Hepatocyte (in vitro differentiated cells): ENCODE measurements at places on chromosomes 16 and 17.

- DNase-seq = peak; percentile 92
Measured at GRCh38 chr17:76014100-76014924, 12.8 kb downstream of the EVPL start.

DNA sequence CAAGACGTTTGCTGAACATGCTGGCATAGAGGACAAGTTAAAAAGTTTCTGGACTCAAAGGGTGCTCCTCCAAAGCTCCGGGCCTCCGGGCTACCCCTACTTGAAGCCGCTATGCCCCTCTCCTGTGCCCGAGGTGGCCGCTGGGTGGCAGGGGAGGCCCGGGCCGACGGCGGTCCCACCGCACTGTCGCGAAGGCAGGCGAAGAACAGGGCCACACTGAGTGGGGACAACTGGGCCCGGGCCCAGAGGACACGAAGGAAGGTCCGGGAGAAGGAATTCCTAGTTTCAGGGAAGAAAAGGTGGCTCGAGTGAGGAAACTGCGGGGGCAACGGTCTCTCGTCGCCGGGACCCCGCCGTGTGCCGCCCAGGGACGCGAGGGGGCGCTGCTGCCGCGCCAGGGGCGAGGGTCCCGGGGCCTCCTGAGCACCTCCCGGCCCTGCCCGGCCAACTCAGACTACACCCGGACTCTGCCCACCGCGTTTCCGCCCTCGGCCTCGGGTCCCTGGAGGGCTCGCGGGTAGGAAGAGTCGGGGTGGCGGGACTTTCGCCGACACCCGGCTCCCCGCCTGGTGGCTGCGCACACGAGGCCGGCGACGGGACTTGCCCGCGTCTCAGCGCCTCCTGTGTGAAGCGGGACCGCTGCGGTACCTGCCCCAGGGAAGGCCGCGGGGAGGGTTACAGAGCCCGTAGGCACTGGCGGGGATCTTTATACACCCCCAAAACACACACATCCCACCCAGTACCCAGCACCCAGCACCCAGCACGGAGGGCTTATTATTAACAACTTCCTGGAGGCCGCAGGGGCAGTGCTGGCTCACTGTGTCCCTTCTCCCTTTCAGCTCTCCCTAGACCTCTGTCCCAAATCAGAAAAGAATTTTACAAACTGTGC lies 772 bp upstream of the CHCT1 start:
- peak; percentile 80 for DNase-seq

DNA sequence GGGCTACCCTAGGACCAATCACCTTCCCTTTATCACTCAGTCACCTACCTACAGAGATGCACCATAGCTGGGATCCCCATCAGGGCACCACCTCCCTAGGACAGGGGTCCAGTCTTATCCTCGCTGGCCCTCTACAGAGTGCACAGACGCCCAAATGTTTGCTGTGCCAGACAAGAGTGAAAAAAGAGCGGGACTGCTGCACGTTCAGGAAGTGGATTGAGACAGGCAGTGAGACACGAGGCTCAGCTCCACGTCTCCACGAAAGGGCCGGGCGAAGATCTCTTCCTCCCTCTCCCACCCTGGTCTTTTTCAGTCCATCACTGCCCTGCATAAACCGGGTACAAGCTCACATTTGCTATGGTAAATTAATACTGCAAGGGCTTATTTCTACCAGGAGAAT lies 95.5 kb downstream of the ZFHX3 start:
- DNase-seq = no peak

GRCh38 chr17:61645920-61646319 lies 54.9 kb upstream of the NACA2 start:
- DNase-seq = no peak

DNA sequence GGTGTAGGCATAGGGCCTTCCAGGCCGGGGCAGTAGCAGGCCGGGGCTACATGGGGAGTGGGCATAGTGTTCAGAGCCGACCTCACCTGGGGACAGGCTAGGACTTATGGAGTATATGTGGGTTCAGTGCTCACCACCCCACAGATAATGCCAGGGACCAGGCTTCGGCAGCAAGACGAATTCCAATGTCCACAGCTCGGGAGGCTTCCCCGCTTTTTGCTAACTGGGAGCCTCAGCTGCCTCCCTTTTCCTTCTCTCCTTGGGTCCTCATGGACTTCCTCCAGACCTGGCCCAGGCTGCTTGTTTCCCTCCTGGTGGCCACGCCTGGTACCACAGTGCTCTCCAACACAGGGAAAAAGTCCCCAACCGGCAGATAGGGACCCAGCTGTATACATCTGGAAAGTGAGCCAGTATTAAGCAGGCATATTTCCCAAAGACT lies 20.1 kb upstream of the SLC46A1 start:
- DNase-seq = no peak

DNA sequence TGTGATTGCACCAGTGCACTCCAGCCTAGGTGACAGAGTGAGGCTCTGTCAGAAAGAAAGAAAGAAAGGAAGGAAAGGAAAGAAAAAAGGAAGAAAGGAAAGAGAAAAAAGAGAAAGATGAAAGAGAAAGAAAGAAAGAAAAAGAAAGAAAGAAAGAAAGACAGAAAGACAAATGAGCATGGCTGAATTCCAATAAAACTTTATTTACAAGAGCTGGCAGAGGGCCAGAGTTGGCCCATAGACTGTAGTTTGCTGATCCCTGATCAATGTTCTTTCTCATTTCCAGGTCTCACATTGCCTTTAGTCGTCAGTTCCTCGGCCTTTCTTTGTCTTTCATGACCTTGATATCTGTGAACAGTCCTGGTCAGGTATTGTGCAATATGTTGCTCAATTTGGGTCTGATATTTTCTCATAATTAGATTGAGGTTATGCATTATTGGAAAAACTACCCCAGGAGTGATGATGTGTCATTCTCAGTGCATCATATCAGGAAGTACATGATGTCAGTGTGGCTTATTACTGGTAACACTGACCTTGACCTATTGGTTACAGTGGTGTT lies 68.5 kb upstream of the MED9 start:
- no peak for DNase-seq

DNA sequence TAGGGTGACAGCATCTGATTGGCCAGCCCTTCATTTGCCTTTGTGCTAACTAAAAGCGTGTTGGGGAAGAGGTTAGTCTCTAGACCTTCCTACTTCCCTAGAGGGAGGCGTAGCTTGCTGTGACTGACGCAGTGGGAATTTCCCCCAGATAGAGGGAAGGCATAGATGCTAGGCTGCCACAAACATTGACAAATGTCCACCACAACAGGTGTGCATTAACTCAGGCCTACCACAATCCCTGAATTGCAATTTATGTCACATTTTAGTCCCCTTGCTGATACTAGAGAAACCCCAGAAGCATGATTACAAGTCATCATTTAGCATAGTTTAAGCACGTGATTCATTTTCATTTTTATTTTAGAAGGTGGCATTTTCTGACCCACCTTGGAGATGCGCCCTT lies 76.3 kb upstream of the WSB1 start:
- DNase-seq = no peak

DNA sequence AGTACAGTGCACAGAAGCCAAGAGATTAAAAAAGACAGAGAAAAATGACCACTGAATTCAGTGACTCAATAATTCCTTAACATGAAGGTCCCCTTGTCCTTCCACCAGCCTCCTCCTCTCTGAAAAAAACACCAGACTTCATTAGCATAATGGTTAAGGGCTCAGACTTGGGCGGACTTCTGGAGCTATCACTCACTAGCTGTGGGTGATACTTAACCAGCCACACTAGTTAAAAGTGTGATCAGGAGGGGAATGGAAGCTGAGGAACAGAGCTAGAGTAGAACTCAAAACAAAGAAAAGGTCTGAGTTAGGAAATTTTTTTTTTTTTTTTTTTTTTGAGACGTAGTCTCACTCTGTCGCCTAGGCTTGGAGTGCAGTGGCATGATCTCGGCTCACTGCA lies 23.2 kb downstream of the ZNF652 start:
- DNase-seq = no peak

GRCh38 chr16:70453892-70454221 lies 538 bp upstream of the FCSK start:
- DNase-seq = peak; percentile 53

- no peak for DNase-seq
Measured at GRCh38 chr17:17141279-17141678, 64.9 kb downstream of the PLD6 start.

- no peak for DNase-seq
Measured at GRCh38 chr17:55341432-55341831, 76.7 kb downstream of the HLF start.

DNA sequence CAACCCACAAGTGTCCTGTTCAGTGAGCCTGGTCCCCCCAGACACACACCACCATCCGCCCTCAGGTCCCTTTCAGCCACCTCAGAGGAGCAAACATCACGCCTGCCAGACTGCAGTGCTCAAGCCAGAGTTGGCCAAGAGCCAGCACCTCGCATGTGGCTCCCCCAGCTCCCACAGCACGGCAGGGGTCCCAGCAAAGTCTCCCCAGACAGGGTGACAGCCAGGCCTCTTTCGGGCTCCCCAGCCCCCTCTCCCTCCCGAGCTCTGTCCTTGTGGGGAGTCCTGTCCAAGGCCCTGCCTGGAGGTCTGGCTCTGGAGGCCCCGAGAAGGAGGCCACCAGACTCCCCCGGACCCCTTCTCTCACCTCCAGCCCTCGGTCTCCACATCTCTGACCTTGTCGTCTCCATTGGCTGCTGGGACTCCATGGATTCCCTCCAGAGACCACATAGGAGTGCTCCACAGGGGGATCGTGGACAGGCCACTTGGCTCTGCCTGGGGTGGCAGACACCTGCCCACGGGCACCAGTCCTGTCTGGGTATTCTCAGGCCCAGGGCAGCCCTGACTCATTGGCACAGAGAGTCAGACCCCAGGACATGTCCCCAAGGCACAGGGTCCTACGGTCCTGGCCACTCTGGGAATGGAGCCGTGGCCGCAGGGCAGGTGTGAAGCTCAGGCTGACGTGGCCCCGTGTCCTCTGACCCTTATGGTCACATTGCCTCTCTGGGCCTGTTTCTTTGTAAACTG lies 1.8 kb upstream of the MYADML2 start:
- no peak for DNase-seq

GRCh38 chr16:85153656-85154091 lies 41.4 kb upstream of the CIBAR2 start:
- DNase-seq = no peak

DNA sequence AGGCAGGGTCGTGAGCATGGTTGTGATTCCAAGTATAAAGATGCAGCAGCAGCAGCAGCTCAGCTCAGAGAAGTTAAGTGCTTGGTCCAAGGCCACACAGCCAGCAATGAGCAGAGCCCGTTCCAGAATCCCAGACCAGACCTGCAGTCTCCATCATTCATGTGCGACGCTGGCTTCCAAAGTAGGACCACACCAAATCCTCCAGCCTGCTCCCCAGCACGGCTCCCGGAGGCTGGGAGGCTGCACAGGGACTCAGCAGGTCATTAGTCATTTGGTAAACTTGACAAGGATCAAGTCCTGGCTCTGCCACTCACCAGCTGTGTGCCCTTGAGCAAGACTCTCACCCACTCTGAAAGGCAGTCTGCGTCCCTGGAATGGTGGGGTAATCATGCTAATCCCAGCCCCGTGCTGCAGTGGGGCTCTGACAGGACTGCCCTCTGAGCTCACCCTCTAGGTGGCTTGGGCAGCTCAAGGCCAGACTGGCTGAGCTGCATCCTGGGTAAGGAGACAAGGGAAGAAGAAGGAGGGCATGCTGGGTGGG lies 95.1 kb upstream of the TMEM132E start:
- no peak for DNase-seq

GRCh38 chr16:81746566-81746965 lies 32.5 kb upstream of the PLCG2 start:
- no peak for DNase-seq

DNA sequence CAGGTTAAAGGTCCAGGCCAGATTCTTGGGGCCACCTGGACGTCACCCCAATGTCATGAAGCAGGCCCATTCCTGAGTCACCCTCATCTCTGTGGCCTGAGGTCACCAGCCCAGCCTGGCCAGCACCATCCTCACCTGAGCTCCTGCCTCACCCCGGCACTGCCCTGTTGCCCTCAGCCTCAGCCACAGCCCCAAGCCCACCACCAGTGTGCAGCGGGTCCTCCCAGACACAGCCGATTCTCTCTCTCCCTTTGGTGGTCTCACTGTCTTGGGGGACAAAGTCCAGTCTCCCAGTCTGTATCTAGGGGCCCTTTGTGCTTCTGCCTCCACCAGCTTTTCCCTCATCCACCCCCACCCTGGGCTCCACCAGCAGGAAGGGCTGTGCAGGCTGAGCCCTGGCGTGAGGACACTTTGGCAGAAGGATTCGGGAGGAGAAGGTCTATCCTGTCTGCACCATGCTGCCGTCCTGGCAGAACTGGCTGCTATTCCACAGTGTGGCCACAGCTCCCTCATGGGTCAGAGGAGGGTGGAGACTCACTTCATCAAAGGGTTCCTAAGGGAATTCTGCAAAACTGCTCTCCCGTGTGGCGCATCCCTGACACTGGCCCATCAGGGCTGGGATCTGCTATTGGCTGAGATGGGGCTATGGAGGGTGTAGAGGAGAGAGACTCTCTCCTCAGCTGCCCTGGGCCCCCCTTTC lies 64.3 kb downstream of the PRMT7 start:
- no peak for DNase-seq

- DNase-seq = peak; percentile 89
Measured at GRCh38 chr17:31394544-31394943, 3.1 kb downstream of the RAB11FIP4 start.

DNA sequence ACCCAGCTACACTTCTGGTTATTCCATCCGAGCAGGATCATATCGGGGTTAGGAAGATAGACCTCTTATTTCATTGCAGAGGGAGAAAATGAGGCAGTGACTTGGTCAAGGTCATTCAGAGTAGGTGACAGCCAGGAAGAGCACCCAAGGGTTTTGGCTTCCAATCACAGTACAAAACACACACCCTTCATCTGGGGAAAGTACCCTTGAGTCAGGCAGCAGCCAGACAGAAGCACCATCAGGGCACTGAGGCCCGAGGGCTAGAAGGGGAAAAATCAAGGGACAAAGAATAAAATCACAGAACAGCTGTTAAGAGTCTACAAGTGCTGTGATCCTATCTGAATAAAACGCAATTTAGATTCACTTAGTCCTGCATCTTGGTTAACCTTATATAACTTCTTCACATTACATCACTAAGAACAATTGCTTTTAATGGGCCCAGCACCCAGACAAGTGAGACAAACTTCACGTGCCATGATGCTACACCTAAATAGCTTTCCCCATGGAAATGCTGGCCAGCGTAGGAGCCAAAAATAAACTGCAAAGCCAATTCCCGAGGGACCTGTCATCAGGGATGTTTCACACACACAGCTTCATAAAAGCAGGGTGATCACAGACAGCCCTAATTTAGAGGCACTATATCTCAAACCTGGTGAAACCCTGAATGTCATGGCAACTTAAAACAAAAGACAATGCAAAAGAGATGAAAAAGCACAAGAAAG lies 4.9 kb downstream of the UBE2O start:
- no peak for DNase-seq

GRCh38 chr17:1577182-1577581 lies 14.6 kb upstream of the PITPNA start:
- peak; percentile 74 for DNase-seq

DNA sequence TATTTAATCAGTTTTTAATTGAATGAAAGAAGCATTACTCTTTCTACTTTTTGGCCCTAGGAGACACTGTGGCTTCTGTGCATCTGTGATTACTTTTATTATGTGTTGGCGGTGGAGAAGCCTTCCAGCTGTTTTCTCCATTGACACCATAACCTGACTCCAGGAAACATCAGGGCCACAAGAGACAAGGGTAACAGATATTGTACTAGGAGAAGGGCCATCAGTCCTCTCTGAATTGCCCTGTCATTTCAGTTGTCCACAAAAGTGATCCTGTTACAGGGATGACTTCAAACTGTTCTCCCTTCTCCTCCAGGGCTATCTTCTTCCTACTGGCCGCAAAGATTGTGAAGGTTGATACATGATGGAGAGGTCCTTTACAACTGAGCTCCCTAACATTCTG lies 14.6 kb downstream of the KRT39 start:
- DNase-seq = no peak

GRCh38 chr17:79808763-79809529 lies 12.1 kb upstream of the CBX8 start:
- DNase-seq = peak; percentile 75
